AG10803 (cell line): ENCODE measurements at places on chromosomes 1 and 21.
A peak's percentile ranks its signal among the peaks of the same experiment; 100 is the strongest.

DNA sequence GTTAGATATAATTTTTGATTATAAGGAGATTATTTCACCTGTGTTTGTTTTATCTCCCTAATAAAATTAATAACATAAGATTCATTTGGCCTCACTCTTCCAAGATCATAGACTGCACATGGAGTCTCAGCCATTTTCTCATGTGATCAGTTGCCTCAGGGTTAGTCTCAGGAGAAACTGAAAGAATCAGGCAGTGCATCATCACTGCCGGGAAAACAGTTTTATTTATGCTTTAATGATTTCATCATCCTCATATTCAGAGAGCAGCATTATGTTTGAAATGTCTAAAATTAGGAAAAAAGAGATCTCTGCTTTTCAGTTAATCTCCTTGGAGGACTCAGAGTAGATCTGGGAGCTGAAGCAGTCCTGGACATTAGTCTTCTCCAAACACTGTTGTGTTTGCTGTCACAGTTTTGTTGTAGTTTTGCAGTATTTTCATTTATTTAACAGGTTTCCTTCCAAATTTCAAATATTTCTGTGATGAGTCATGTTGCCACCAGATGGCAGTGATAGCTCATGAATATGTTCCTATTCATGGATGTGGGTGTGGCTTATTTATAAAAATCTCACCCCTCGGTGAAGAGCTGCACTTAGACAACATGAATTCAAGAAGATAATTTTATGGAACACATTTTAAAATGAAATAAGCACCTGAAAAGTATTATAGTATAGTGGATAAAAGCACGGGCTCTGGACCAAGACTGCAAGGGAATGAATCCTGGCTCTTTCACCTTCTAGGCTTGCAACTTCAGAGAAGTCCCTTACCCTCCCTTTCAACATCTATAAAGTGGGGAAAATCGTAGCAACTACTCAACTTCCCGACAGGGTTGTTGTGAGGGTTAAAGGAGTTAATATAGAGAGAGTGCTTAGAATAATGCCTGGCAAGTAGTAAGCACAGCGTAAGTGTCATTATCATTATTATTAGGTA is 31.2 kb downstream of the CHD1L start:
- peak; percentile 87 for DNase-seq

DNA sequence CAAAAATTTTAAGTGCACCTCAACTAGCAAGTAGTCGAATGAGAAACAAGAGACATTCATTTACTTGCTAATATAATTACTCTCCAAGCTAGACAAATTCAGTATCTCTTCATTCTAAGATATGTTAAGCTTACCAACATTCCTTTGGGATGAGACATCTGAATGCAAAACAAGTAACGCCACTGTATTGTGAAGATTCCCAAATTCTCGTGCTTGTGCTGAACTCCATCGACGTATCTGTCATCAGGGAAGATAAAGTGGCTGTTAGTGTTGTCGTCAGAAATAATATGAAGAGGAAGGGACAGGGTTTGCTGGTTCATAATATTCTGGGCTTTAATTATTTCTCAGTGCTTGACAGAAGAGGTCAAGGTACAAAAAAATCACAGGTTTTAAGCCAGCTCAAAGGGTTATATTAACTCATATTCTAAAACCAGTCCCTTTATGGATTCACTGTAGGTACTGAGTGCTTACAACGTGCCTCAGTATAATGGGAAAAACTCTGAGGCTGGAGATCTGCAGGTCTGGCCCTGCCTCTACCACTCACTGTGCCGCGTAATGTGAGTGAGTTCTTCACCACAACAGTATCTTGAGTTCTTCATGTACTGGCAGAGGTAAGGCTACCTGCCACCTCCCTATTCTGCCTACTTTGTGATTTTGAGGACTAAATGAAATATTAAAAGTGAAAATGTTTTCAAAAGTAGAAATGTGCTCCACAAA is 42.0 kb downstream of the PCSK9 start:
- peak; percentile 70 for DNase-seq

DNA sequence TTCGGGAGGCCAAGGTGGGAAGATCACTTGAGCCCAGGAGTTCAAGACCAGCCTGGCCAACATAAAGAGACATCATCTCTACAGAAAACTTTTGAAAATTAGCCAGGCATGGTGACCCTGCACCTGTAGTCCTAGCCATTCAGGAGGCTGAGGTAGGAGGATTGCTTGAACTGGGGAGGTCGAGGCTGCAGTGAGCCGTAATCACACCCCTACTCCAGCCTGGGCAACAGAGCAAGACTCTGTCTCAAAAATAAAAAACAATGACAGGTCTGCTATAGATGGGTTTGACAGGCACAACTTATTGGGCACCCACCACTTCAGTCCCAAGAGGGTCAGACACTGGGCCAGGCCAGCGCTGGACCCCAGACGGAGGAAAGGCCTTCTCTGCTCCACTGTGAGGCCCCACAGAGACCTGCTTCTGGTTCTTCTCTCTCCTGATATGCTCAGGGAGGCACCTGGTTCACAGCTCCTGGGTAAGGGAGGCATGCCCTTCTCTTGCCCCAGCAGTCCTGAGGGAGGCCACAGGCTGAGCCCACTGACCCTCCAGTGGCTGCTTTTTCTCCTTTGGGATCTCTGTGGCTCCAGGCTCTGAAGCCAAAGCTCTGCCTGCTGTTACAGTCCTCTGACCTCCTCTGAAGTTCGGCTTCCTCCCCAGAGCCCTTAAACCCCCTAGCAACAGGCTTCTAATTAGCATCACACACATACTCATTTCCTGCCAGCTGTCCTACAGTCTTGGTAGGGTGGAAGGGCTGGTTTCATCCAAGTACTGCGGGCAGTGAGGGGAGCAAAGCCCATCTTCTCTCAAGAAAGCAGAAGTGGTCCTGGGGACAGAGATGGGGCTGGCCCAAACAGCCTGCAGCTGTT is 14.4 kb downstream of the S100A16 start:
- peak; percentile 73 for DNase-seq

DNA sequence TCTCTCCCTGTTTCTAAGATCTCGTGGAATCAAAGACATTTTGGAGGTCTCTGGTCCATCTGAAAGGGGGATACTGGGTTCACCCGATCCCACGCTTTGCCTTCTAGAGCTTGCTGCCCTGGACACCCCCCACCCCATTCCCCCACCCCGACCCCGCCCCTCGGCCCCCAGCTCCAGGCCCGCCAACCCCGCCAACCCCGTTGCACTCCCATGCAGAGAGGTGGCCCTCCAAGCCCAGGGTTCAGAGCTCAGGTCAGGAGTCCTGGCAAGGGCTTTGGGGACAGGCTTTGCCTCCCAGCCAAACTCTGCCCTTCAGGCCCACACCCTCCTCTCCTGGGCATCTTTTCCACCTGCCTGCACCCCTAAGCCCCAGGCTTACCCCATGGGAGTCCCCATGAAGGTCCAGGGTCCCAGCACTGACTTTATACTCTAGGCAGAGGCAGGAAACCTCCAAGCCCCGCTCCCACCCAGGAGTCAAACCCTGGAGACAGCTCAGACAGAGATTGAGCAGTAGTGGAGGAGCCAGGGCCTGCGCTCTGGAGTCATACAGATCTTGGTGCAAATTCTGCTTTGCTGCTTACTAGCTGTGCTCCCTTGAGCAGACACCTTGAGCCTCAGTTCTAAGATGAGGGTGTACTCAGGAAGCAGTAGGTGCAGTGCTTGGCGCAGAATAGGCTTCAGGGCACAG is 155.9 kb downstream of the FOXD2 start:
- DNase-seq, result no peak

DNA sequence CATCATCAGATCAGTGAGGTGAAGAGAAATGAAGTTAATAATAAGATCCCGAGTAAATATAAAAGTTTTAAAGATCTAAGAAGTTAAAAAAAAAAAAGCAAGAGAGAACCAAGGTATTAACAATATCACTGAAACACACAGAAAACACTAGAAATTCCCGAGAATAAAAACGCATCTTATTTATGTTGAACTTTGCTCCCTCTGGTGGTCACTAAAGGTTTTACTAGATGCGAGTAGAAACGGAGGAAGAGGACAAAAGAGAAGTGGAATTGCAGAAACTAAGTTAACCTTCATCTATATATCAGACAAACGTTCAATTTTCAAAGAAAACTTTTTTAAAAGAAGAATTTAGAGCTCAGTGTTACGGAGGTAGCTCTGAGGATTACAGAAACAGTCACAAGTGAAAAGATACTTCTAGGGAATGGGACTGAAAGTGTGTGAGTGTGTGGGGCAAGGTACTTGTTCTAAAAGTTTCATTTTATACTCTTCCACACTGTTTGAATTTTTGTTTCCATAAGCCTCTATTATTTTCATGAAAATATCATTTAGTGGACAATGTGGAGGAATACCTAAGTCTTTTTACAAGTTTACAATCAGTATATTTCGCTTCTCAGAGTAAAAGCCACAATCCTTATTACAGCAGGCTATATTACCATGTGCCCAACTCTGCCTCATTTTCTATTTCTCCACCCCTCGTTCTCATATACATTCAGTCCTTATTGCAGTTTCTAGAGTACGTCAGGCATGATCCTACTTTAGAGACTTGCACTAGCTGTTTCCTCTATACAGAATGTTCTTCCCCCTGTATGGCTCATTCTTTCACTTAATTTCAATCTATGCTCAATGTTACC is 19.7 kb downstream of the ACBD6 start:
- peak; percentile 59 for DNase-seq

DNA sequence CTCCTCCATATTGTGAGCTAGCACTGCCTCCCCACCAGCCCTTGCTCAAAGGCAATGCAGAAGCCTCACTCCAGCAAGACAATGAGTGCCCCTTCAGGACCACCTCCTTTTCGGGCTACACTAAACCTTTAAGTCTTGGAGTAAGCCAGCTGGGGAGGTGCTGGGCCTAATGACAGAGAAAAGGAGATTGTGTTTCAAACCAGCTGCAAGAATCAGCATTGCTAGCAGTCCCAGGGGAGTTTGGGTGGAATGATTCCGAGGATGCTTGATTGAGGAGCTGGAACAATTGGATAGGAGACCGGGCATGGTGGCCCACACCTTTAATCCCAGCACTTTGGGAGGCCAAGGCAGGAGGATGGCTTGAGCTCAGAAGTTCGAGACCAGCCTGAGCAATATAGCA is 54.1 kb upstream of the GPR37L1 start:
- no peak for DNase-seq

- no peak for DNase-seq
Observed at GRCh38 chr1:156527584-156527983, 27.0 kb upstream of the MEF2D start.

DNA sequence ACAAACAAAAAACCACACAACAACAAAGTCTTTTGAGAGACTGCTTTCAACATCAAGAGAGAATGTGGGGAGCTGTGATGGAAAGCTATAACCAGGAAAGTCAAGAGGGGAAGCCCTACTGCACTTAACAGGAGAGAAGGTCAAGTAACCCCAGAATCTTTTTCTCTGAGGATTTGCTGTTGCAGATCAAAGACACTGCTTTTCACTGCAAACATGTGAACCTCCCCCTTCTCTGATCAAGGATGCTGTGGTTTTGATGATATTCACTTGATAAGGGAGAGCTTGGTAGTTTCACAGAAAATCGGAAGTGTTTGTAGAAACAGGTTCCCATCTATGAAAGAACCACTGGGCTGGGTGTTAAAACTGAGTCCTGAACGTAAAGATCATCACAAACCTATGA is 4.8 kb downstream of the ETV3 start:
- DNase-seq, result no peak

- no peak for DNase-seq
Observed at GRCh38 chr1:11946647-11947046, 12.1 kb downstream of the PLOD1 start.
